ENCODE measurements at places on chromosomes 12 and 14. TPM values are rescaled to one million over a fixed set of nuclear protein-coding genes. Genes with fewer than 3 reads are reported as not detected.

DNA sequence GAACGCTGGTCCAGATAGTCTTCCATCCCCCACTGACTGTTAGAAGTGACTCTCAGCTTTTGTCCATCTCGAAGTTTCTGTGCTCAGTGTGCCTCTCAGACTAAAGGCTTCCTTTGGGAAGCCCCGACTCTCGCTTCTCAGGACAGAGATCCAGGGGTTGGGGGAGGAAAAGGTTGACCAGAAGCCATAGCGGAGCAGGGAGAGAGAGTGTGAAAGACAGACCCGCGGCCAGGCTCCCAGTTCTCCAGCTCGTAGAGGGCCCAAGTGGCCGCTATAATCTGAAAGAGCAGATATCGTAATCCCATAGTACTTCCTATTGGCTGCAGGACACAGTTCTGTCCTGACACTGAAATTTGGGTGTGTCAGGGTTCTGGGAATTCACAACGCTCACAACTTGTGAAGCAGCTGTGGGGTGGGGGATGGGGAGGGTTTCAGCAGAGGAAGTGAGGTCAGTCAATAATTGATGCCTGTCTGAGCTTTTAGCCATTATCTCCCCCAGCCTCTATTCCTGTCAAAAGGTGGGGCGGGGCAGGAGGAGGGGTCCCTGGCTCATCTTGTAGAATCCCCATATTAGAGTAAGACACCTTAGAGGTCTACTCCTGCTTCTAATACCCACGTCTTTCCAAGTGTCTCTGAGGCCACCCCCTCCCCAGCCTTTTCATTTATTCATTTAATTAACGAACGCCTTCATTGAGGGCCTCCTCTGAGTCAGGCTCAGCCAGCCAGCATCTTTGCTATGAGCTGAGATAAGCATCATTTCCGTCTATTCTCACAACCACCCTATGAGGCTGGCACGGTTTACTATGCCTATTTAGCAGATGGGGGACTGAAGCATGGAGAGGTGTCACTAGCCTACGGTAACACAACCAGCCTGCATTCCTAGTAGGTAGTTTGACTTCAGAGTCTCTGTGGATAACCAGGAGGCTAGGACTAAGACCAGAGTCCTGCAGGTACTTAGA is 1.6 kb upstream of the ACVRL1 start:
- no peak for DNase-seq

DNA sequence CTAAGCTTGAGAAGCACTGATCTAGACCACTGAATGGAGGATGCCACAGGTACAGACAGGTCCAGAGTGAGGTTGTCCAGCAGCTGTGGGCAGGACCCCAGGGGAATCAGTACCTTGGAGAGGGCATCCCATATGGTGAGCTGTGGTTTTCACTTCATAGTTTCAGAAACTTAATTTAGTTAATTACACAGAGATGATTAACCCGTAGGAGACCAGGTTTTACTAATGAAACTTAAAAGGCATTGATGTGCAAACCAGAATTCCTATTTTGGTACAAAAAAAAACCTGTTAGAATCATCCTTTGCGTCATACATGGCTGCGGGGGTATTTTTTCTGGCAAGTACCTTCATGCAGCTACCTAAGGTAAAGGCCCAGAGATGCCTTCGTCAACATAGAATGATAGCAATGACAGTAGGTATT is 159.3 kb downstream of the DACT1 start:
- no peak for DNase-seq

- DNase-seq: no peak
Measured at GRCh38 chr14:55904086-55904485, 214.1 kb upstream of the PELI2 start.

DNA sequence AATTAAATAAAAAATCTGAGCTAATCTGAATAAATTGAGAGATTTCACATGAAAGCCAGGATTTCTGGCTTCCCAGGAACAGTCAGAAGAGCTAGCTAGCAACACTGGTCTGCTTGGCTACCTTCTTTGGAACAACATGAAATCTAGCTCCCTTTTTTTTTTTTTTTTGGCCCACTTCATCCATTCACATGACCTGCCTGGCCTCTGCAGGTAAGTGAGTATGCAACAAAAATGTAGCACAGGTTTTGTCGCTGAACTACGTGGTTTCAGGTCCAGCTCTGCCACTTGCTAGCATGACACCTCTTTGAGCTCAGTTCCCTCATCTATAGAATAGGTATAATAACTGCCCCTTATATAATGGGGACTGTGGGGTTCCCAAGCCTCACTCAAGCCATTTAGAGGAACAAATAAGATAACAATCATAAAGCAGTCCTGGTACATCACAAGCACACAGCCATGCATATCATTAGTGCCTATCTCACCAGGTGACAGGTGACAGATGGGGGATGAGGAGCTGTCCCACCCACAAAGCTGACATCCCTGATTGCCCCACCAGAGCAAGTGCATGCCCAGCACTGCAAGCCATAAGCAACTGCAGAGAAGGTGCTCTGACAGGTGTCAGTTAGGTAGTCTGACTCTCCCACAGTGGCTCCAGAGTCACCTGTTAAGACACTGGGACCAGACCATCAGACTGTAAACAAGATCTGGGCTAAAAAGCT is 25.6 kb downstream of the PXN start:
- no peak for DNase-seq

GRCh38 chr14:25396128-25396527 is 346.2 kb upstream of the STXBP6 start:
- no peak for DNase-seq

DNA sequence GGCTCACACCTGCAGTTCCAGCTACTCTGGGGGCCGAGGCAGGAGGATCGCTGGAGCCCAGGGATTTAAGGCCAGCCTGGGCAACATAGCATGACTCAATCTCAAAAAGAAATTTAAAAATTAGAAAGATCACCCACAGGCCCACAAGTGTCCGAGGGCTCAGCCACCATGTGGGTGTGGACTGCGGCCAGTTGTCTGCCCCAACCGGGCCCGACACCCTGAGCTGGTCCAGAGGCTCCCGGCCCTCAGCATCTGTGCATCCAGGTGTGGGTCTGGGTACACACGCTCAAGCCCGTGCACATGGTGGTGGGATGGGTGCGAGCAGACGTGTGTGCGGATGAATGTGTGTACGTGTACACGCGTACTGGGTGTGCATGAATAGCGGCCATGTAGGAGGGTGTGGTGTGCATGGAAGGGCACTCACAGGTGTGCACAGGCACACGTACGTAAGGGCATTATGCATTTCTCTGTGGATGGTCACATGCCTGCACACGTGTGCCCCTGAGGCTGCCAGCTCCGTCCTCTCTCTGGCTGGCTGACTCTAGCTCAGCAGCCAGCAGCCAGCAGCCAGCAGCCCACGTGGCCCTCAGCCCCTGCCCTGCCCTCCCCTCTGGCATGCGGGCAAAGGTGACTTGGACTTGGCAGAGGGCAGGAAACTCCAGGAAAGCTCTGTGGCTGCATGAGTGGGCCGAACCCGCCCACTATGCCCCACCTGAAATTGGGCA is 23.3 kb upstream of the NUDT14 start:
- no peak for DNase-seq

DNA sequence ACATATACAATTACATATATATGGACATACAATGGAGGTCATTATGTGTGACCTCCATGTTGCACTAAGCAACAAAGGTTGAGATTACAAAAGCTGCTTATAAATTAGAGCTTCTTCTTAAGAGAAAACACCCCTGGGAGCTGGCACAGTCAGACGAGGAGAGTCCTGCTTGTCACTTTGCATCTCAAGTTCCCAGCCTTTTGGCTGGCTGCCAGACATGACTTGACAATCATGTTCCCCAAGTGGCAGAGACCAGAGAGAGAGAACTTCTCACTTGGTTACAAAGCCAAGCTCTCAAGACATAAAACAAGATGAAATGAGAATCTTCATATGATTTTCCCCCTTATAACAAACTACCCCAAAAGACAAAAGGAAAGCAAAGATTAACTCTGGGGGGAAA is 8.5 kb upstream of the SYNJ2BP start:
- no peak for DNase-seq

DAO gene
- not detected for polyA plus RNA-seq

DNA sequence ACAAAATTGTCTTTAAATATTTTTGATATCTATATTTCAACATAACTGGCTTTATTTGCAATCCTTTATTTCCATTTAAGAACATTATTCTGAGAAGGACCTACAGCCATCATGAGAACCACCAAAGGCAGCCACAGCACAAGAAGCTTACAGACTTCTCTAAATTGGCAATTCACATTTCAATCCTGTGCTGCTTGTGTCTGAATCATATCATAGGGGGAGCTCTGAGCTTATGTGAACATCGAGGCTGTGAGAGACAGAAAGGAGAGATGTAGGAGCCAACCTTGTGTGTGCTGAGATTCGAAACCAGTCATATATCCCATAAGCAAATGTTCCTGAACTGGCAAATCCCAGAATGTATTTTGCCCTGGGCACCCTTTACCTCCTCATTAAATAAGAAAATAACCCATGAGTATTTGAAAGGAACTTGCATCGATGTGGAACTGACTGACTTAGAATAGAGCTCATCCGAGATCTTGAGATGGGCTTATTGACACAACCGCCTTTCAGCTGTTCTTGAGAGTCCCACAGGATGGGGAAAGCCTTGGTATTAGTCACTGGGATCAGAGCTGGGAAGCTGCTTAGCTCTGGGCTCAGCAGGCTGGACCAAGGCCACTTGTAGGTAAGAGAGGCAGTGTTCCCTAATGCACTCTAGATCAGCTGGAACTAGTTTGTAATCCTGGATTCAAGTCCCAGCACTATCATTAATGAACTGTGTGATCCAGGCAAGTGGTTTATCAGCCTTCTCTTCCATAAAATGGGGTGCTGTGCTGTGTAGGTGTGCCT is 329.8 kb downstream of the CACNA1C start:
- DNase-seq: no peak

GRCh38 chr12:94676031-94676641 is 25.8 kb upstream of the TMCC3 start:
- peak; percentile 56 for DNase-seq

SPRYD4 gene
- polyA plus RNA-seq: 1.1 TPM

SMCO2 gene
- not detected for polyA plus RNA-seq

GRCh38 chr12:66916189-66916588 is 237.3 kb upstream of the GRIP1 start:
- DNase-seq: no peak

KRT4 gene
- not detected for polyA plus RNA-seq

LMO3 gene
- not detected for polyA plus RNA-seq

ESR2 gene
- polyA plus RNA-seq: 0.31 TPM

- DNase-seq: no peak
Measured at GRCh38 chr14:87397499-87397898, 595.5 kb downstream of the GALC start.

GLS2 gene
- polyA plus RNA-seq: 3.2 TPM

DNA sequence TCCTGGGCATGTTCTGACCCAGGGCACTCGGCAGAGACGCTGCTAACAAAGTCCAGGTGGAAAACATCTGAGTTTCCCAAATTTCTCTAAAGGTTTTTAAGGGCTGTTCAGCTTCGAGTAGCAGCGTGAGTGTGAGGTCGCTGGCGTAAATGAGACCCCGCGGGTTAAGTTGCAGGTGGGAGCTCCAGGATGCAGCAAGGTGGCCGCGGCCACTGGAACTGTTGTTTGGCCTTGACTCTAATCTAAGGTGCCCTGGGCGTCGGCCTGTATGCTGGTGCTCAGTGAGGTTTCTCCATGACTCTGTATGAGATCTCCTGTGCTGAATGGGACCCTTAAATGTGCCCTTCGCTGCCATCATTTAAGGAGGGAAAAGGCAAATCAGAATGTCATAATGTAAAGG is 50.7 kb downstream of the ELK3 start:
- no peak for DNase-seq

- DNase-seq: no peak
Measured at GRCh38 chr12:62800707-62801400, 134.1 kb downstream of the PPM1H start.

CAPRIN2 gene
- polyA plus RNA-seq: 11.1 TPM

CCDC85C gene
- polyA plus RNA-seq: 1.2 TPM

Data from CD8-positive, alpha-beta memory T cell (primary cell).